Naive thymus-derived CD4-positive, alpha-beta T cell (primary cell): ENCODE measurements at places on chromosomes 16 and 17.

GRCh38 chr17:70076831-70077230 is 1.8 kb downstream of the KCNJ16 start:
- DNase-seq: no peak

- no peak for DNase-seq
Observed at GRCh38 chr17:37391146-37391545, 15.4 kb downstream of the C17orf78 start.

- no peak for DNase-seq
Observed at GRCh38 chr17:48642843-48643696, 16.9 kb upstream of the HOXB9 start.

DNA sequence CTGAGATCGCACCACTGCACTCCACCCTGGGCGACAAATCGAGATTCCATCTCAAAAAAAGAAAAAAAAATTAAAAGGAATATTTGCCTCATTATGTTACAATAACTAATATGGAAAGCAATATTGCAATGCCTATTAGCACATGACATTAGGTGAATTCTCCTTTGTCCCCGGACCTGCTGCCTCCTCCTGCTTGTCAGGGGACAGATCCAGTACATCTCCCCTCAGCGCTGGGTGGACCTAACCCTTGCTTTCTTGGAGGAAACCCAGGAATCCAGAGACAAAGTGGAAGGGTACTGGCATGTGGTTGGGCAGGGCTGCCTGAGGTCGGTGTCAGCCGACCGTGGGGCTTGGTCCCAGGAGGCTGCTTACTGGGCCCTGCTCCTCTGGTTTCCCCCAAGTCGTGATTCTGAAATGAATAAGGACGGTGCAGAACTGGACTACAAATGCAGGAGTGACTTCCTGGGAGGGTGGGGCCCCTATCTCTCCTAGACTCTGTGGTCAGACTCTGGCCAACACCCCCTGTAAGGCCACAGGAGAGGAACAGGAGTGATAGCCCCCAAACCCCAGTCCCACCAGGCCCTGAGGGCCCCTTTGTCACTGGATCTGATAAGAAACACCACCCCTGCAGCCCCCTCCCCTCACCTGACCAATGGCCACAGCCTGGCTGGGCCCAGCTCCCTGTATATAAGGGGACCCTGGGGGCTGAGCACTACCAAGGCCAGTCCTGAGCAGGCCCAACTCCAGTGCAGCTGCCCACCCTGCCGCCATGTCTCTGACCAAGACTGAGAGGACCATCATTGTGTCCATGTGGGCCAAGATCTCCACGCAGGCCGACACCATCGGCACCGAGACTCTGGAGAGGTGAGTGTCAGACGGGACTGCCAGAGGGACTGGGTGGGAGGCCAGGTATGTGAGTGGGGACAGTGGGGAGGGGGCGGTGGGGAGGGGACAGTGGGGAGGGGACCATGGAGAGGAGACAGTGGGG is at the start of gene HBZ:
Gene HBZ (plus strand): TSS at position 504 of the 988 bp plus-strand sequence. CDS start 266 bp downstream, at position 770.
- no peak for DNase-seq

DNA sequence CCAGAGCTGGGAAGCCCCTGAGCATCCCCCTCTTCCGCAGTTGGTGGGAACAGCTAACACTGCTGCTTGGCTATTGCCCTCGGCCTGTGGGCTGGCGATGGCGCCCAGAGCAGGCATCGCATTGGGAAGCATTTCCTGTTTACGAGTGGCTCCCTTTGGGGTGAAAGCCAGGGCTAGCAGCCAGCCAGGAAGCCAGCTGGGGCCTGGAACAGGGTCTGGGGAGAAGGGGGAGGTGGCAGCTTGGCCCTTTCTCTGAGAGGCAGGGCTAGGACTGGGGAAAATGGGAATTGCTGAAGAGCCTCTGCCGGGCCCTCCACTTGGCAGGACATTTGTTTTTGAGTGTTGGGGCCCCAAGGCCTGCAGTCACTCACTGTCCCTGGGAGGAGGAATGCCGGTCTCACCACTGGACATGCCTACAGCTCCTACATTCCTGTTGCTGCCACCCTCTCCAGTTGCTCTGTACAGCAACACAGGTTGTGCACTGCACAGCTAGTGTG is 2.4 kb upstream of the MTSS2 start:
- DNase-seq: peak; percentile 2

GRCh38 chr16:84842516-84843148 is 22.8 kb downstream of the CRISPLD2 start:
- DNase-seq: no peak

DNA sequence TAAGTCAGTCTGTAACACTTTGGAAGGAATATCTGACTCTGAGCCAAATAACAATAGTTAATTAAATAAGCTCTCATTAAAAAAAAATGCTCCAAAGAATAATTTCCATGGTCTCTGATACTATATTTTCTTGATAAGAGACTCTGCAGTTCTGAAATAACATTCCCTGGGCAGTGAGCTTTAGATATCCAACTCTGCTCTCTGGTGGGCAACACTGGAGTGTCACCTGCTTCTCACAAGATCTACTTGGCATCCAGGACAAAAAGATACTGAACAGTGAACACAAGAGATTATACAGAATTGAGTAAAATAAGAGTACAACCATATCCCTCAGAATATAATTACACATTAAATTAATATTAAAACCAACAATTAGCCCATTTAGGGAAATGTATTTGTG is 13.7 kb downstream of the BLMH start:
- no peak for DNase-seq

- DNase-seq: no peak
Observed at GRCh38 chr17:32625971-32626370, 139.2 kb downstream of the CDK5R1 start.

- no peak for DNase-seq
Observed at GRCh38 chr17:1834380-1835149, 4.8 kb downstream of the RPA1 start.

DNA sequence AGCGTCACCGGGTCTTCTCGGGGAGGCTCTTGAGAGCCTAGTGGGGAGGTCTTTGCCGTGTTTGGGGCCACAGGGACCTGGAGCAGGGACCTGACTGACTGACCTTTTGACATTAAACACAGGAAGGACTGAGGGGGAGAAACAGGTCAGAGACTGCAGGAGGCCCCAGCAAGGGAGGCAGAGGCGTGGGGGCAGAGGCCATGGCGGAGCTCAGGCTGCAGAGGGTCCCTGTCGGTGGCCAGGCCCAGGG is 41.6 kb upstream of the GSE1 start:
- DNase-seq: no peak

DNA sequence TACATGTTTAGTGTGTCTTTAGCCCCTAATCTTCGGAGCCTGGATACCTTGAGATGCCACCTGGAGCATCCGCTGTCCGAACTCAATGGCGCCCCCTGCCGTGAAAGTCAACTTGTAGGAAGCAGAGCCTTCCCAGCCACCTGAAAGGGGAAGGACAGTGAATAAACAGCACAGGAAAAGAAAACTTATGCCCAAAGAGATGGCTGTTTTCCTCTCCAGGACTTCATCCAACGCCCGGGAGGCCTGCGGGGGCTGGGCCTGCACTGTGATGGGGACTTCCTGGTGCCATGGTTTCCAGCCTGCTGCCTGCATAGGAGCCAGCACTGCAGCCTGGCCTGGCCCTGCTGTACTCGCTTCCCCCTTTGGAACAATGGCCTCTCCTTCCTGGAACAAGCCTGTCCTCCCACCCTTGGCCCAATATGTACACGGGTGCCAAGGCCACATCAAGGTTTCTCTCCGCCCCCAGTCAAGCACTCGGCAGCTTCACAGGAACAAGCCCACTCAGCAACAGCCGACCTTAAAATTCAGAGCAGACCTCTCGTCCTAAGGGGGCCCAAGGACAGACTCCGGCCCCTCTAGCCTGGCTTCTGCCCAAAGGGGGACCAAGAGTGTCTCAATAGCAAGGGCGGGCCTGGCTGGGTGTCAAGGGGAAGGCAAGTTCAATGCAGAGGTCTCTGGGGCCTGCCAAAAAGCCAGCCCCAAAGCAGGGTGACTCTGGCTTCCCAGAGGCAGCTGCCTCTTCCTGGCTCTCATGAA is 4.5 kb upstream of the UNC13D start:
- DNase-seq: peak; percentile 76

DNA sequence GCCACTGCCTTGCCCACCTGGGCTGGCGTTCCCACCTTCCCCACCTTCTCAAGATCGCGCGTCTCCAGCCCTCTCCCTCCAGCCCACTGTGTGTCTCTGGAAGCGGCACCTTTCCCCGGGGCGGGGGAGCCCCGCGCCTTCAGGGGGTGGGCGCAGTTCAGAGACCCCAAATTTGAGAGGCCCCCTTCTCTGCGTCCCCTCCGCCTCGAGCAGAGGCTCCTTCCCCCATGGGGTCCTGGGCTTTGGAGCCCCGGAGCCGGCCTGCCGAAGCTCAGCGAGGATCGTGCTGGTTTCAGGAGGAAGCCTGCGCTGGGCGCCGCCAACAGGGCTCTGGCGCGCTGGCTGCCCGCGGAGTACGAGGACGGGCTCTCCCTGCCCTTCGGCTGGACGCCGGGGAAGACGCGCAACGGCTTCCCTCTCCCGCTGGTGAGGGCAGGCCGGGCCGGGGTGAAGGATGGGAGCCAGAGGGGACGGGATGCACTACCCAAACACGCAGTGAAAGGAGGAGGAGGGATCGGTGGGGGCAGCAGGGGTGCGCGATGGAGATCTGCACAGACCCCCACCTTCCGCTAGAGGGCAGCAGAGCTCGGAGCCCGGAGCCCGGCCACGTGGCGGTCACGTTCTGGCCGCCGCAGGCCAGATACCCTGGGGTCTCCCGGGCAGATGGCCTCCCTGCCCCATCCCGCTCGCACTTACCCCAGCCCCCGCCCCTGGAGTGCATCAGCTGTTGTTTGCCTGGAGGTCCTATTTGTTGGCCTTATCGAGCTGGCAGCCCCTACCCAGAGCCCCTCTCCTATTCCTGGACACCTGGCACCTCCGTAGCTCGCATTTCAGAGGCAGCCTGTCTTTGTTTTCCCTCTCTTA is 11.1 kb downstream of the LPO start:
- peak; percentile 83 for DNase-seq

DNA sequence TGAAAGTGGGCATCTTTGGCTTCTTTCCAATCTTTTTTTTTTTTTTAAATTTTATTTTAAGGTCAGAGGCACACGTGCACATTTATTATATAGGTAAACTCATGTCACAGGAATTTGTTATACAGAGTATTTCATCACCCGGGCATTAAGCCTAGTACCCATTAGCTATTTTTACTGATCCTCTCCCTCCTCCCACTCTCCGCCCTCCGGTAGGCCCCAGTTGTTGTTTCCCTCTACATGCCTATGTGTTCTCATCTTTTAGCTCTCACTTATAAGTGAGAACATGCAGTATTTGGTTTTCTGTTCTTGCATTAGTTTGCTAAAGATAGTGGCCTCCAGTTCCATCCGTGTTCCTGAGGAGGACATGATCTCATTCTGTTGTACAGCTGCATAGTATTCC is 108.5 kb downstream of the CYB561 start:
- no peak for DNase-seq

DNA sequence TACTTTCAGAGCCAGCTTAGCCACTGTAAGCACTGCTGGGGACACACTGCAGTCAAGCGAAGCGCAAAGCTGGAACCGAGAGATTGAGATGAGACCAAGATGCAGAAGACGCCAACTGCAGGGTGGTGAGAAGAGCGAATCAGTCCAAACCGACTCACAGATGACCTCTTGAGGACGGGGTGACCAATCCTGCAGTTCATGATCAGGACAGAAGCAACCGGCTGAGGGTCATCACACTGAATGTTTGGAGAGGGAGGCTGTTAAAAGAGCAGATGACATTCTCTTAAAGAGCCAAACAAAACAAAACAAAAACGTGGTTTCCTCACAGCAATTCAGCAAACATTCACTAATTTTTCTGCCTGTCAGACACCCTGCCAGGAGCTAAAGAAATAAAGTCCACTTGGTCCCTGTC is 8.5 kb downstream of the HASPIN start:
- DNase-seq: no peak

DNA sequence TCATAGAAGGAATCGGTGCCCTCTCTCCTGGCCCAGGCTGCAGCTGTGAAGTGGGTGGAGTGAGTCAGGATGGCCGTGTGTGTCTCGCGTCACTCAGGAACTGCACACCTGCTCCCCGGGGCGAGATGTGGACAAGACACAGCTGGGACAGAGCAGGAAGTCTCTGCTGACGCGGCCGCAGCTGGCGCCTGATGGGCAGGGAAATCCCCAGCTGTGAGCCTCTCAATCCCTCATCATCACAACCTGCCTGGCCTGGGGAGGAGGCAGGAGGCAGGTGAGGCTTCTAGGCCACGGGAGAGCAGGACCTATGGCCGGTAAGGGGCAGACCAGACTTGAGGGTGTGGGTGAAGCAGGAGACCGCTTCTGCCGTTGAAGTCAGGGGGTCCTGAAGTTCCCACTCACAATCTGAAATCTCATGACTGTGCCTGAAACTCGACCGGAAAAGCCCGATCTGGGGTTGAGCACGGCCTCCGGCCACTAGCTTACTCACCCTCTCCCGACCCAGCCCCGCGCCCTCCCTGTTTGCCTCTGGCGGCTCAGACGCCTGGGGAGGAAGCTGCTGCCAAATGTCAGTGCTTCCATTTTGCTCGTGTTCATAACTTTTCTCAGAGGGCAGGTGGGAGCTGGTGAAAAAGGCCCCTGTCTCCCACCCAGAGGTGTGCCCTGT is 1.1 kb upstream of the TRPV3 start:
- DNase-seq: no peak

- no peak for DNase-seq
Observed at GRCh38 chr16:54226296-54227010, 60.1 kb downstream of the IRX3 start.

GRCh38 chr17:44258811-44259351 is 9.1 kb downstream of the SLC4A1 start:
- DNase-seq: no peak

- DNase-seq: peak; percentile 78
Observed at GRCh38 chr16:79601931-79602627, 1.5 kb upstream of the MAF start.

- DNase-seq: no peak
Observed at GRCh38 chr17:57044976-57045867, 39.8 kb upstream of the AKAP1 start.

- no peak for DNase-seq
Observed at GRCh38 chr17:76536511-76537287, 810 bp downstream of the CYGB start.

- no peak for DNase-seq
Observed at GRCh38 chr16:60792437-60792836, 1243.8 kb downstream of the CDH8 start.

- no peak for DNase-seq
Observed at GRCh38 chr16:69083306-69083941, 22.0 kb upstream of the HAS3 start.

- DNase-seq: no peak
Observed at GRCh38 chr16:4319454-4320421, 3.9 kb downstream of the GLIS2 start.

DNA sequence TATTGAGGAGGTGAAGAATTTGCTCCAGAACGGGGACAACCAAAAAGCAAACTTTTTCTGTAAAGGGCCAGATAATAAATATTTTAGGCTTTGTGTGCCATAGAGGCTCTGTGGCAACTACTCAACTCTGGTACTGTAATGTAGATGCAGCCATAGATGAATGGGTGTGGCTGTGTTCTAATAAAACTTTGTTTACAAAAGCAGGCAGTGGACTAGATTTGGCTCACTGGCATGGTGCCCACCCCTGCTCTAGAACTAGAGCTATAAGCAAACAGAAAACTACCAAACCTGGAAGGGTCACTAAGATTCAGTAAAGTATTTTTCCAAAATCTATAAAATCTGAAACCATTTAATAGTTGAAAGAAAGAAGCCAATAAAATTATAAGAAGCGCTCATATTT is 24.6 kb upstream of the SMURF2 start:
- DNase-seq: no peak
